ENCODE measurements at places on chromosomes 6 and 20. TPM values are rescaled to one million over a fixed set of nuclear protein-coding genes. Genes with fewer than 3 reads are reported as not detected.

Gene CD93
- not detected for total RNA-seq

Gene MAD2L1BP
- 59.0 TPM for total RNA-seq

Gene MAP3K7
- total RNA-seq: 28.2 TPM

Gene AHCY
- total RNA-seq: 320 TPM

Gene PLG
- total RNA-seq: not detected

GRCh38 chr20:4018023-4018748, 2.8 kb upstream of the RNF24 start:
- no peak for DNase-seq

DNA sequence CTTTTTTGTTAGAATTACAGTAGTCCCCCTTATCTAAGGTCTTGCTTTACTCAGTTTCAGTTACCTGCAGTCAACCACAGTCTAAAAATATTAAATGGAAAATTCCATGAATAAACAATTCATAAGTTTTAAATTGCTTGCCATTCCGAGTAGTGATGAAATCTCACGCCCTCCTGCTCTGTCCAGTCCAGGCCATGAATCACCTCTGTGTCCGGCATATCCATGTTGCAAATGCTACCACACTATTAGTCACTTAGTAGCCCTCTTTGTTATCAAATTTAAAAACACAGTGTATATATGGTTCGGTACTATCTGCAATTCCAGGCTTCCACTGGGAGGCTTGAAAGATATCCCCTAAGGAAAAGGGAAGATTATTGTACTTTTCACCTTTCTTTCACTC, 164.6 kb upstream of the FAM83B start:
- no peak for DNase-seq

GRCh38 chr6:113833537-113833936, 23.6 kb upstream of the MARCKS start:
- DNase-seq: no peak

GRCh38 chr6:87902383-87902782, 145.3 kb upstream of the SPACA1 start:
- no peak for DNase-seq

DNA sequence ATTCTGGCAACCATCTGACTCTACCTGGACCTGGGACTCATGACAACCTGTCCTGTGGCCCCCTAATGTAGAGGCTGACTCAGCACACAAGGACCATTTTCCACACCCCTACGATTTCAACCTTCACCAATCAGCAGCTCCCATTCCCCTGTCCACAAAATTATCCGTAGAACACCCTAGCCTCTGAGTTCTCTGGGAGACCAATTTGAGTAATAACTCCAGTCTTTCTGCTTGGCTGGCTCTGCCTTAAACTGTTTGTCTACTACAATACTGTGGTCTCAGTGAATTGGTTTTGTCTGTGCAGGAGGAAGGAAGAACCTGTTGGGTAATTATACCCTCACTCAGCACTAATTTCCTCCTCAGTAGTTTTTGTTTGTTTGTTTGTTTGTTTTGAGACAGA, 99.3 kb upstream of the MRPS10 start:
- no peak for DNase-seq

DNA sequence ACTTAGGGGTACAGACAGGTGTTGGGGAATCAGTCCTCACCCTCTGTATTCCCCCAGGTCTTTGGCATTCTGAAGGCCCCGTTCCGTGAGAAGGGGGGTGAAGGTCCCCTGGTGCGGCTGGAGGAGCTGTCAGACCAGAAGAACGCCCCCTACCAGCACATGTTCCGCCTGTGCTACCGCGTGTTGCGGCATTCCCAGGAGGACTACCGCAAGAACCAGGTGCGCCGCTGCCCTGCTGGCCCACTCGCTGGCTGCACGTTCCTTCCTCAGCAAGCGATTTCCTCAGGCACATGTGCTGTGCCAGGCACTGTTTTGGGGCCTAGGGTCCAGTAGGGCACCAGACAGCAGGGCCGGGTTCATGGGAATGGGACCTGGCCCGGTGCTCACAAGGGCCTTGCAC, 44.4 kb downstream of the UQCC2 start:
- DNase-seq: no peak

DNA sequence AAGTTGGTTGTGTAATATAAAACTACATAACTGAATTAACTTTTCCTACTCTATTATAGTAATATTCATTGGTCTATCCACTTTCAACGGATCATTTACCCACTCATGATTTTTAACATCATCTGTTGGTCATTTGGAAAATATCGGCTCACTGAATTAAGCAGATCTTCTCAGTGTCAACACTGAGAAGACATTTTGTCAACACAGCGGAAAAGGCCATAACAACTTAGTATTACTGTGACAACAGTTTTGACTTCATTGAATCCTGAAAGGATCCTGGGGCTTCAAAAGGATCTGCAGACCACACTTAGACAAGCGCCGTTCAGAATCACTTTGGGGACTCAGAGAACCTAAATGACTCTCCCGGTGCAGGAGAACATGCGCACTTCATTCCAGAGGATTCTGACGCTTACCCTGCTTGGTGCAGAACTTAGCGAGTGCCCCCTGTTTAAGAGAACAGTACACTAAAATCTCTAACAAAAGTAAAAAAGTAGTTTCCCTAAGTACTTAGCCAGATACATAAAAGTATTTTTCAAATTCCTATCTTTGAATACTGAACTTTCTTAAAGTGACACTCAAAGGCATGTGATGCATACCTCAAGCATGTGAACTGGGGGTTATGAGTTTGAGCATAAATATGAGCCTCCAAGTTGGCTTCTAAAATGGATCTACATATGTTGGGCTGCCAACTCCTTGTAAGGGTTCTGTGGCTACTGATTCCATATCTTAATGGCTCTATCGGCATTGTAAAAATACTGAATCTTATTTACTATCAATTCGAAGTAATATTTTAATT, 4.0 kb downstream of the ZBTB2 start:
- no peak for DNase-seq

Data from G401 (cell line).